NCI-H510A (cell line): ENCODE measurements at places on chromosomes 2 and 18.

DNA sequence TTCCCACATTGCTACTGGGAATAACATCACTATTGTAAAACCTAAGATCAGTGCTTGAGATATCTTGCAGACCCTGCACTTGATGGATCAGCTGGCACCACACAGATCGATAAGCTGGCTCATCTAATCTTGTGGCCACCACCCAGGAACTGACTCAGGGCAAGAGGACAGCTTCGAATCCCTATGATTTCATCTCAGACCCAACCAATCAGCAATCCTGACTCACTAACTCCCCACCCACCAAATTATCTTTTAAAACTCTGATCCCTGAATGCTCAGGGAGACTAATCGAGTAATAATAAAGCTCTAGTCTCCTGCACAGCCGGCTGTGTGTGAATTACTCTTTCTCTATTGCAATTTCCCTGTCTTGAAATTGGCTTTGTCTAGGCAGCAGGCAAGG, 11.3 kb upstream of the TEX44 start:
- no peak for DNase-seq

DNA sequence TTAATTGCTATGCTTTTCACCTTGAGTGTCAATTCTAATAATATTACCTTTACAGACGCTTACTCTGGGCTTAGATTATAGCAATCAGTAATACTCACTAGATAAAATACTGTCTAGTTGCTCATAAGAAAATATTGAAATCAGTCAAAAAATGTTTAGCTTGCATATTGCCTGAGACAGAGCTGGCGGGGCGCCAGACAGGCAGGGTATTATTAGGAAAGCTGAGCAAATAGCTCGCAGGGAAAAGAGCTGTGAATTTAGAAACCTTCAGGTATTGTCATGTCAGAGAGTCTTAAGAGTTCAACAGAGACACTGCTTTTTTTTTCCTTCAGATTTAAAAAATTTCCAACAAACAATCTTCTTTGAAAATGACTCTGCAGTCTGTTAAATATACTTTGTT, 118.4 kb downstream of the MEIS1 start:
- DNase-seq: no peak

DNA sequence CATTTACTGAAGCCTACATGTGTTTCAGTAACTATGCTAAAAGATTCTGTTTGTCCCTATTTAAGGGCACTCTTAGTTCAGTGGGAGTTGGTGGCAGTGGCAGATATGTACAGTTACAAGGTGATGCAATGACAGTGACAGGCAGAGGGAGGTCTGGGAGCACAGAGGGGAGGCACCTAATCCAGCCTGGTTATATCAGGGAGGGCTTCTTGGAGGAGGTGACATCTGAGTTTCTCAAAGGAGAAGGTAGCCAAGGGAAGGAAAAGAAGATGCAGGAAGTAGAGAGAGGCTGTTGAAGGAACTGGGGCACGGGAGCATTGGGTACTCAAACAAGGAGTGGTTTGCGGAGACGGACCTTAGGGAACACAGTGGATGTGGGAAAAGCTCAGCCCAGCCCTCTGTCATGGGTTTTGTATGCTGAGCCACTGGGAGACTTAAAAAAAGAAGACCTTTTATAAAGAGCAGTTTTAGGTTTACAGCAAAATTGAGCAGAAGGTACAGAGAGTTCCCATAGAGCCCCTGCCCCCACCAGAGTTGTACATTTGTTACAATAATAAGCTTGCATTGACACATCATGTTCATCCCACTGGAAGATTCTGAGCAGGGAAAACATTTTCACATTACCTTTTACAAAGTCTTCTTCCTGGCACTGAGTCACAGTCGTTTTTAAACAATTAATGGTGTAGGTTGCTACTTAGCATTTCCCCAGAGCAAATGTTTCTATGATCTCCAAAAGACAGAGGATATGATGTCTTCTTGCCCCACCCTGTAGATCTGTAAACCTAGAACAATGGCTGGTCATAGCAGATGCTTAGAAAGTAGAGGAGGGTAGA, 83.0 kb upstream of the TAF1B start:
- DNase-seq: no peak

- no peak for DNase-seq
These were observed 509.7 kb upstream of the MYT1L start for GRCh38 chr2:2840681-2841300.

GRCh38 chr2:127081826-127082633, 24.9 kb downstream of the BIN1 start:
- no peak for DNase-seq
